NCI-H460 (cell line): ENCODE measurements at places on chromosomes 4 and X. TPM values are rescaled to one million over a fixed set of nuclear protein-coding genes. Genes with fewer than 3 reads are reported as not detected.
A peak's percentile ranks its signal among the peaks of the same experiment; 100 is the strongest.

DNA sequence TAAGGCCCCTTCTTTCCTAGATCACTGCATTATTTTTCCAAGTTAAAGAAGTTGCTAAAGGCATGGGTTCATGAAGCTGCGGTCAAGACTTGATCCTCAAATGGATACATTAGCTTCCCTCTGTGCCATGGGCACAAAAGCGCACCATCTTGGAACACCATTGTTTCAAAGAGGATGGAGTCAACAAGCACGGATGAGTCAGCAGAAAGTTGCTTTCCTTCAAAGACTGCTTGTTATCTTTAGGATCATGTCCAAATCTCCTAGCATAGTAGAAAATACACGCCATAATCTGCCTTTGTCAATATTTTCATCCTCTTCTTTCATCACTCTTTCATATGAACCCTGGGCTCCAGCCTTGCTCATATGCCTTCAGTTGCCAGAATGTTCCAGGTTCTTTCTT is 226.8 kb upstream of the GATB start:
- DNase-seq = no peak

- no peak for DNase-seq
Observed at GRCh38 chr4:98260047-98260578, 1.1 kb upstream of the RAP1GDS1 start.

FAM47A gene
- total RNA-seq = not detected in 2 replicates

DNA sequence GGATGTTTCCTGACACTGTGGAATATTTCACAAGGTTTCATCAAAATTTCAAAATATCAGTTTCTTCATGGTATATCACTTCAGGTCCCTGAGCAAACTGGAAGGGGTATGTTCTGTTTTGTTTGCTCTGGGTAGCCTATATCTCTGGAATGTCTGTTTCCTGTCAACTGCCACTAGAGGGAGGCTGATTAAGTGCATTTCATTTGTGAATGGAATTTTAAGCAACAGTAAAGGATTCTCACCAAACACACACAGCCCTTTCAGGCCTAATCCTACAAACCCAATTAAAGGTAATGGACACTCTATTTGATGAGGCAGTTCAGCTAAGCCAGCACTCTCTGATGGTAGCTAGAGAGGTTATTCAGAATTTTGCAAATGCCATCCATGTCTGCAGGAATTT is 307.1 kb downstream of the TEX13A start:
- DNase-seq = no peak

GPRASP1 gene
- total RNA-seq = 0.94 and 2.2 TPM in 2 replicates

DNA sequence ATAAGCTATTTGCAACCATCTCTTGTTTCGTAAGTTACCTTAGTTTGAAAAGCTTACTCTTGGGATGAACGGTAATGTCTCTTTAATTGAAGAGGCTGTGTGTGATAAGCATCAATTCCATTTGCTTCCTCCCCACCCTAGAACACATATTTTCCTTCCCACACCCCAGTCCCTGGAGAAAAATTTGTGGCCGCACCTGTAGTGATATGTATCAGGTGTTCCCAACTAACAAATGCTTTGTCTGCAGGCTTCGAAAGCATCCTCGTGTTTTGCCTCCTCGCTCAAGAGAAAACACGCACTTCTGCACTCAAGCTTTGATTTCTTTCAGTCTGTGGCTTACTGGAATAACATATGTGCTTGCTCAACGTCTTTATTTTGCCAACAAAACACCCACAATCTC is 143.8 kb upstream of the OTUD4 start:
- DNase-seq = no peak

TRPC5OS gene
- not detected in 2 replicates for total RNA-seq

- DNase-seq = no peak
Observed at GRCh38 chrX:36856849-36857248, 151.3 kb upstream of the FAM47C start.

DNA sequence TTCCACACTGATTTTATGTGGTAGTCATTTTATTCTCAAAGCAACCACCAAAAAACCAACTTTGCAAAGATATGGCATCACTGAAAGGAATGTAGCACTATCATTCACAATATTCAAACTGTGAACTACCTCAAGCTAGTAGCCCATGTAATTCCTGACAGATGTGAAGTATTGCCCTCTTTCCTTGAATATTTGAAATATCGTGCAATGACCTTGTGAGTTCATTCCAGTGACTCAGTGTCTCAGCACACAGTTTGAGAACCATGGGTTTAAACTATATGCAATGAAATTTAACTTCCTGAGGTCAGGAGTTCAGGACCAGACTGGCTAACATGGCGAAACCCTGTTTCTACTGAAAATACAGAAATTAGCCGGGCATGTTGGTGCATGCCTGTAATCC is 20.9 kb upstream of the IQCM start:
- no peak for DNase-seq

DNA sequence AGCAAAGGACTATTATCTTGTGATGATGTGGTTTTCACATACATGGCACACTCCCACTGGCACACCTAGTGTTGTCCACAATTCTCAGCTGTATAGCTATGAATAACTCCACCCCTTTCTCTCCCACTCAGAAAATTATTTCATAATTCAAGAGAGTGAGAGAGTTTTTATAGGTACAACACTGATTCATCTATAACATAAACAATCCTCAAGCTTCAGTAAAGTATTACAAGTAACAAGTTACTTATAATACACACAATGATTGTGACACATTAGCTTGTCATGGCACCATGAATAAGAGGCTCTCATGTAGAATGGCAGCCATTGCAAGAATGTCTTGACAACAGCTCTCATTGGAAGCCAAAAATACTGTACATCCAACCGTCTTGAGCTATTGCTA is 43.9 kb downstream of the RAB40A start:
- DNase-seq = no peak

DNA sequence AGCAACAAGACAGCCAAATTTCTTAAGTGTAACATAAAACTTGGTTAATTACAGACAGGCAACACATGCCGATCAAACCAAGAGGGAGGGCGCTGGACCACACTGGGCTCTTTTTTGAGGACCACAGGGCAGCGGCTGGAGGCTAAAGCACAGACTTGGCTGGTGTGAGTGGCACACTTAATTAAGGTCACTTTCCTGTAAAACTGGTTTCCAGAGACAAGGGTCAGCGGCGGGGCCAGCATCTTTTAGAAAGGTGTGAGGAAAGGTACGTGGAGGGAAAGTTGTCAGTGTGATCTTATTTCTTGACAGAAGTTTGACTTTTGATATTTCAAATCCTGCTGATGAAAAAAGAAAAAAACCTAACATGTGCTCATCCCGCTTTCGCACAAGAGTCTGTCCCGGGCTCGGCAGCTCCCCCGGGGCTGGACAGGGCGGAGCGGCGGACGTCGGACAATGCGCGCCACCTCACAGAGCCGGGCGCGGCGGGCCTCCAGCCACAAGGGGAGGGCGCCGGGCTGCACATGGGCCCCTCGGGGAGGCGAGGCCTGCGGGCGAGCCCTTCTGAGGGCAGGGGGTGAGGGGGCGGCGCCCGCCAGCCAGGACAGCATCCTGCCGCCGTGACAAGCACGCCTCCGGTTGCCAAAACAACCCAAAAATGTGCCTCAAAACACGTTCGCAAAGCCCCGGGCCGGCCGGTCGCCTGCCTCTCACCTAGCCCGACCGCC is 660 bp upstream of the HSPA4L start:
- DNase-seq = no peak

GRCh38 chr4:47531241-47531953 is 46.3 kb downstream of the ATP10D start:
- DNase-seq = no peak

DNA sequence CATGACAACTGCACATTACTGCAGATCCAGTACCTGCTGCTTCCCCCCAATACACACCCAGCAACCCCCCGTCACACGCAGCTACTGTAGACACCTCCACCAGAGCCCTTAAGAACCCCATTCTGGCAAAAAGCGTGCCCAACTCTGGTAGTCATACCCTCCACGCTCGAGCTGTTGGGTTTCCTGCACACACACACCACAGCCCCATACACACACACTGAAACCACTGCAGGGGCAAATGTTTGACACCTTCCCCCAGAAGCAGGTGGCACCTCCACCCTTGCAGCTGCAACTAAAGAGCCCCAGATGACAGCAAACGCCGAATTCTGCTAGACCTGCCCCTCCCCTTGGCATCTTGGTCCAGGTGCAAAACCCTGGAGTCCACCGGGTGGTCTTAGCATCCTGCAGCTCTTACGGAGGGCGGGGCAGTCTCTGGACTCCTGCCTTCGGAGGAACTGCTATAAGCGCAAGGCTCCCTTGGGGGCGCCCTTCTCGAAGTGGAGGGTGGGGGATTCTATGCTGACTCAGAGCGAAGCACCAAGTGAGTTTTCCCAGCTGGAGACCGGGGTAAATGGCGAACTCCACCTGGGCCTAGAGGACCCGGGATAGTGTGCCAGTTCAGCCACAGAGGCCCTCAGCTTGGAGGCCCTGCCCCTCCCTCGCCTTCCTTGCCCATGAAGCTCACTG is 1.5 kb downstream of the FRMPD3 start:
- no peak for DNase-seq

GRCh38 chr4:188372829-188373228 is 233.6 kb downstream of the TRIML1 start:
- DNase-seq = peak; percentile 72

VCX3A gene
- not detected in 2 replicates for total RNA-seq

DNA sequence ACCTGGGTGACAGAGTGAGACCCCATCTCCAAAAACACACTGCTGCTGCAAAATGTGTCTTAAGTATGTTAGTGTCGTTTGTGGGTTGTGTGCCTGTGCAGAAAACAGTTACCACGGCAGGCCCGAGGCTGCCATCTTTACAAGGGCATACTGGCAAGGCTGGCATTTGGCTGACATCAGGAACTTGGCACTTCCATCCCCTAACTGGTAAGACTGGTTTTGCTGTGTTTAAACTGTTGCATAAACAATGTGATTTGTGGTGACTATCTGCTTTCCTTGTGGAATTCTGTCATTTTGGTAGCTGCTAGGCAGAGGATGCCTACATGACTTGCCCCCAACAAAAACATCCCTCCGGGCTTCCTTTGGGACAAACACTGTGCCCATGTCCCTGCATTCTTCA is 12.3 kb downstream of the LRP2BP start:
- DNase-seq = no peak

DNA sequence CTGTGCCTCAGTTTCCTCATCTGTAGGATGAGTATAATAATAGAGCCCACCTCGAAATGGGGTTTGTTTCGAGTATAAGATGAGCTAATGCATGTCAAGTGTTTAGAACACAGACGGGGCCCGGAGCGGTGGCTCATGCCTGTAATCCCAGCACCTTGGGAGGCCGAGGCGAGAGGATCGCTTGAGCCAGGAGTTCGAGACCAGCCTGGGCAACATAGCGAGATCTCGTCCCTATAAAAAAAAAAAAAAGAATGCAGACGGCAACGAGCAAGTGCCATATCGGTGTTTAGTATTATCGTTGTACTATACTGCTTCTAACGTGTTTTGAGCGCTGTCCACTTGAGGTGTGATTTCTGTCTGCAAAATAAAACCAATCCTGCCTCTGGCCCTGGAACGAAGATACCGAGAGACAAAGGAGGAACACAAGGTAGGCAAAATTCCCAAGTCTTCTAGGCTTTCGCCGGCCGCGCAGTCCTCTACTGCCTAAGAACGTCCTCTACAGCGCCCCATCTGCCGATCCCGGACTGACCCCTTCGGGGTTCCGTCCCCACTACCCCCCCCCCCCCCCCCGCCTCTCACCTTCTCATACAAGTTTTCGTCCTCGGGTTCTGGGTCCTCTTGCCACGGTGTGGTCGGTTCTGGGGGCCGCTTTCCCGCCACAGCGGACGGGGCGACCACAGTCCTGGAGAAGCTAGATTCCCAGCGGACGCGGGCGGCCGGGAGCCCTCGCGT is 442 bp downstream of the NDUFB11 start:
- peak; percentile 22 for DNase-seq
